ENCODE measurements at places on chromosomes 12 and 14.

- DNase-seq = no peak
Observed at GRCh38 chr12:1130164-1130563, 139.1 kb downstream of the ERC1 start.

- no peak for DNase-seq
Observed at GRCh38 chr14:61932974-61933373, 170.8 kb downstream of the SNAPC1 start.

GRCh38 chr14:103393070-103393469, 7.9 kb downstream of the MARK3 start:
- no peak for DNase-seq

DNA sequence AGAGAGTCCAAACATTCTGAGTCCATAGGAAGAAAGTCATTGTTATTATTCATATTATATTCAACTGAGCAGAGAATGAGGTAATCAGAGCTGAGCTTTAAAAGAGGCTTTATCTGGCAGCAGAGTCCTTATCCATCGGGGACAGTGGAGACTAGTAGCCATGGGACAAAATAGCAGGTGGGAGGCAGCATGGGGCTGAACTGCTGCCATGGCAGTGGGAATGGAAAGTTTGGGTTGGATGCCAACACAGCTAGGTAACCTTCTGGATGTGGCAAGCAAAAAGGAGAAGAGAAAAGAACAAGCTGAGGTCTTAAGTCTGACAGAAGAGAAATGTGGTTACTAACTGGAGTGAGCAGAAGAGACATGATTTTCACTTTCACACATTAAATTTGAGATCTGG, 71.0 kb upstream of the CDKN3 start:
- DNase-seq = no peak

DNA sequence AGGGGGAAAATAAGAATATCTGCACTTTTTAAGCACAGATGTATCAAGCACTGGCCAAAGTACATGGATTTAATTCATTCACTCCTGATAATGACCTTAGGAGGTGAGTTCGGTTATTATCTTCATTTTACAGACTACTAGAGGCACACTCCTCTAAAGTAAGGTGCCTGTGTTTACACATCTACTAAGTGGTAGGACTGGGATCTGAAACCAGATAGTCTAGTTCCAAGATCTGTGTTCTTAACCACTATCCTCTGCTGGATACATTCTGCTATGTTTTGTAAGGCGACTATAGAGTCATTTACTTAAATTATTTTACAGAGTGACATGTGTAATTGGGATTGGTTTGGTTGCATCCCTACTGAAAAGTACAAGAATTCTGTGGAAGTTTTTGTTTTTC, 175.3 kb downstream of the ESR2 start:
- no peak for DNase-seq

DNA sequence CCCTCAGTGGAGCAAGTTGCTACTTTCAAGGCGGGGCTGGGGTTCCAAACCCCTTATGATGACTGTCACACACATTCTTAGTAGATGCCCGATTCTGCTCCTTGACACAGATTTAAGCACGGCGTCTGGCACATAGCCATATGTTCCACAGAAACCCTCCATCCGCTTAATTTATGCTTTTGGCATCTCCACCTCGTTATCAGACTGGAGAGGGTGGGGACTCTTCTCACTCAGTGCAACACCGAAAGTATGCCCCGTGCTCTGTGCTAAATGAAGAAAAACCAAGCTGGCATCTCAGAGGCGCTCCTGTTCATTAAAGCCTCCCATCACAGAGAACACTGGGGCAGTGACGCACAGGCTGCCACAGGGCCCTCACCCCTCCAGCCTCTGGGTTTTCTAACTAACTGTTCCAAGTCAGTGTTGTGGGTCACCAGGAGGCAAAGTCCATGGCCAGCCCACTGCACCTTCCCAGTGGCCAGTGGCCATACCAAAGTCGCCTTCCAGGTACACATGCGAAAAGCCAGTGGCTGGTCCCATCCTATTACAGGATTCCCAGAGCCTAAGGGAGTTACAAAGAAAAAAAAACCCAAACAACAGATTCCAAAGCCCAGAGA, 27.3 kb downstream of the CCDC88C start:
- no peak for DNase-seq

- no peak for DNase-seq
Observed at GRCh38 chr12:12705838-12706520, 10.0 kb upstream of the GPR19 start.

DNA sequence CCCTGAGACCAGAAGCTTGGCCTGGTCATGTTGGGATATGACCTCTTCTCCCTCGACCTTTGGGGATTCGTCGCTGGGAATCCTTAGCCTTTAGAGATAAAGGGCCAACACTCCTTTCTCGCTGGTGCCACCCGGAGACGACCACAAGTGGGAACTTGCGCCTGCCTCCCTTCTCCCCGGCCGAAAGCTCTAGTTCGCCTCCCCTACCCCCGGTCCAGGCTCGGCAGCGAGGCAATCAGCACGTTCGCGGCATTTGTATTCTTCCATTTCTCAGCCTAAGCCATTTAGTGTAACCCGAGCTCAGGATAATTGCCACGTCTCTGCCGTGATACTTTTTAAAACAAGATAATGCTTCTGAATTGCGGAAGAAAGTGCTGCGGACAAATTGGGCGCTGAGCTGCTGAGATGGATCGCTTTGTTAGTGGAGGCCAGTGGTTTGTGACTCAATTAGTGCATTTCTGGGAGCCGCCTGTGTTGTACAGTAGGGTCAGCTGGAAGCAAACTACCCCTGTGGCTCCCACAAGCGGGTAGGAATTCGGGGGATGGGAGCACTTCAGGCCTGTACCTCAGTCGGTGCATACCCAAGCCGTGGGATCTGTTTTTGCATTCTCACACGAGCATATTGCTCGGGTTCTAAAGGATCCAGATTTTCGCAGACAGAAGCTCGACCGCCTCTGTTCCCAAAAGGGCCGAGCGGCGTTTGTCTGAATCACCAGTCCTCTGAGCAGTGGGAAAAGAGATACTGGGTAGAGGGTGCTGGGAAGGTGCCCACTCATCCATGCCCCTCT, 6.8 kb upstream of the SIX1 start:
- no peak for DNase-seq

- DNase-seq = no peak
Observed at GRCh38 chr12:68264158-68264855, 10.9 kb upstream of the IL22 start.

DNA sequence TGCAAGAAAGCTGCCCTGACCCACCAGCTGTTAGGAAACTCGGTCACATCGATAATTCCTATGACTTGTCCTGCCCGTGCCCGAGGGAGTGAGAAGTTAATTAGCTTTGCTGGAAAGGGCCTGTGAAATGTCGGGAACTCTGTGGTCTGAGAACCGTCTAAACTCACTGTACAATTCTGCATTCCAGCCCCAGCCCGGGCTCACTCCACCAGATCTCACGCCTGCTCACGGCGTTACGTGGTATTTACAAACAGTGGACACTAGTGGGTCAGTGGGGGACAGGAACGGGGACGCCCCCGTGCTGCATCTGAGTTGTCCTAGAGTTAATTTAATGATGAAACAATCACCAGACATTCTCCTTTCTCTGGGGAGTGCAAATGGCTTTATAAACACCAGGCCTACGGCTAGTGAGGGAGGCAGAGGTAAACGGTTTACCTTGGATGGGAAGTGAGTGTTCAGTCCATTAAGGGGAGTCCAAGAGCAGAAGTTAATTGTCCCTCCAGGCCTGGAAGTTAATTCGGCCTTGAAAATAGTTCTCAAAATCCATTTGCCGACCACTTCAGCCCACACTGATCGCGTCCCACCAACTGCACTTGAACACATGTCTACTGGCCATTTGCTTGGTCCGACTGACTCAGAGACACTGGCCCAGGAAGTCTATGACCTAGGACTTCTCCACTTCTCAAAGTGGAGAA, 93.5 kb upstream of the MED13L start:
- DNase-seq = no peak

- no peak for DNase-seq
Observed at GRCh38 chr12:44379831-44380230, 496.3 kb downstream of the NELL2 start.

GRCh38 chr14:34181338-34181737, 230.5 kb upstream of the EGLN3 start:
- no peak for DNase-seq

DNA sequence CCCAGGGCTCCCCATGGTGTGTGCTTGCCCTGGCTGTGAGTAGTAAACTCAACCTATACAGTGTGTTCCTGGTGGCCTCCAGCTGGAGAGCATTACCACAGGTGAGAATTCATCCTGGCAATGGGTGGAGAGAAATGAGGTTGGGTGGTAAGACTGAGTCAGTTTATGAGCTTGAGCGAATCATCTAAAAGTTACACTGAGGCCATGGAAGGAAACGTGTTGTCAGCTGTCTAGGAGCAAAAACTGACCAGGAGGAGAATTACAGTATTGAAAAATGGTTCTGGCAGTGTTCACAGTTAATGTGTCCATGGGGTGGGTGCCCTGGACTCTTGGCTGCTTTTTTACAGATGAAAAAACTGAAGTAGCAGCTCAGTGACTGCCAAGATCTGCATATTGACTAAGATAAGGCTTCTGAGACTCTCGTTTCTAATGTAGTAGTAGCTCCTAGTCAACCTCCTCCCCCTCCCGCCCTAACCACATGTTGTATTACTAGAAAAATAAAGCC, 202.0 kb upstream of the AMIGO2 start:
- DNase-seq = no peak

- no peak for DNase-seq
Observed at GRCh38 chr12:51383269-51383905, 7.8 kb downstream of the GALNT6 start.

GRCh38 chr12:95204141-95204866, 13.0 kb downstream of the FGD6 start:
- DNase-seq = no peak

GRCh38 chr12:124633365-124634362, 66.3 kb upstream of the NCOR2 start:
- DNase-seq = no peak

DNA sequence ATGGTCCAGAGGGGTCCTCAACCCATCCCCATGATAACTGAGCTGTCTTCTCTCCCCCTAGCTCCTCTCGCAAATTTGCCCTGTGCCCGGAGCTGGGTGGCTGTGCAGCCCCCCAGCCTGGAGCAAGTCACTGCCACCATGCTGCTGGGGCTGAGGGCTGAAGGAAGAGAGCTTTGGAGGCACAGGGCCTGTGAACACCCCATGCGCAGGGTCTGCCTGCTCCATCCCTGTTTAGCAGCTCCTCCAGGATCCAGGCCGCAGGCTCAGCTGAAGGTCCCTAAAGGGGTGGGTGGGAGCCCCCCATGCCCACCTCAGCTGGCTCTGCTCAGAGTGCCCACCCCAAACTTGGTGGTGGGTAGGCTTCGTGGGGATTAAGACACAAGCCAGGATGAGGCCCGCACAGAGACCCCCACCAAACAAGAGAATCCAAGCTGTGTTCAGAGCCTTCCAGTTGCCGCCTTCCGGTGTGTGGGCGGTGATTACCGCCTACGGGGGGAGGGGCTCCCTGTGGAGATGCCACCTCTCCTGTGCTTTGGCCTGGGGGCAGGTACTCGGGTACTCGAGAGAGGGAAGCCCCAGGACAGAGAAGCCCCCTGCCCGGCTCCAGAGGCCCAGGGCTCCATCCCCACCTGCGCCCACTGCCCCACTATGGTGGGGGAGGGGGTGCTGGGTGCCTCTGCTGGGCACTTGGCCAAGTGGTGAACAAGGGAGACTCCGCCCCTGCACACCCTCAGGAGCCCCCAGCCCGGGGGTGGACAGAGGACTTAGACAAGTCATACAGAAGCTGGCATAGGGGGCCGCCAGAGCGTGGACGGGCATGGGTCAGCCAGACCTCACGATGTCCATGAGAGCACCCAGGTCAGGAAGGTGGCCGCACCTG, 1.4 kb upstream of the JAG2 start:
- DNase-seq = no peak

- no peak for DNase-seq
Observed at GRCh38 chr14:53042480-53042879, 91.6 kb upstream of the FERMT2 start.

- DNase-seq = peak; percentile 10
Observed at GRCh38 chr14:76720382-76720813, 40.9 kb upstream of the VASH1 start.

DNA sequence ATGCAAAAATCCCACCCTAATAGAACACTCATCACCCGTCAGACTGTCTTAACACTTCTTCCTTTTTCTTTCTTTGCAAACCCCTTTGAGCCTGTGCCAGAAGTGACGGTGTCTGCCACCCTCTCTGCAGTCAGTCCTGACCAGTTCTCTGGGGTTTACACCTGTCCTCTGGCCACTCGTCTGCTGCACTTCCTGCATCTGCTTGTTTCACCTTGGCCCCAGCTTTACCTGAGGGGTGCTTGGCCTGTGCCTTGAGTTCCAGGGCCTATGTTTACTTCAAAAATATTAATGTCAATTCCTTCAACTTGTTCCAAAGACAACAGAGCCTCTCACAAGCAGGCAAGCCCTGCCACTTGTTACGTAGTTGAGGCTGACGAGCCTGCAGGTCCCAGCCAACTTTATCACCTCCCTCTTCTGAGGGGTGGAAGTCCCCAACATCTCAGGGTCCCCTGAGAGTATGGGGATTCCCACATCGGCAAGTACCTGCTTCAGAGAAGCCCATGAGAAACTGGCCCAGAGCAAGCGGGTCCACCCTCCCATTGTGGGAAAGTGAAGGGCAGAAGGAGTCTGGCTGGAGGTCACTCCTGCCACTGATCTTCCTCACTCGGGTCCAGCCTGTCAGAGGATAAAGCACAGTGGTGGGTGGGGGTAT, 205.4 kb downstream of the DAD1 start:
- no peak for DNase-seq

- DNase-seq = no peak
Observed at GRCh38 chr12:12551115-12551514, 11.5 kb downstream of the DUSP16 start.

Measured in NCI-H774 (cell line).